ENCODE measurements at places on chromosomes 7 and 10. TPM values are rescaled to one million over a fixed set of nuclear protein-coding genes. Genes with fewer than 3 reads are reported as not detected.

ATRNL1 gene
- total RNA-seq = 5.6 TPM

HMX3 gene
- not detected for total RNA-seq

DNA sequence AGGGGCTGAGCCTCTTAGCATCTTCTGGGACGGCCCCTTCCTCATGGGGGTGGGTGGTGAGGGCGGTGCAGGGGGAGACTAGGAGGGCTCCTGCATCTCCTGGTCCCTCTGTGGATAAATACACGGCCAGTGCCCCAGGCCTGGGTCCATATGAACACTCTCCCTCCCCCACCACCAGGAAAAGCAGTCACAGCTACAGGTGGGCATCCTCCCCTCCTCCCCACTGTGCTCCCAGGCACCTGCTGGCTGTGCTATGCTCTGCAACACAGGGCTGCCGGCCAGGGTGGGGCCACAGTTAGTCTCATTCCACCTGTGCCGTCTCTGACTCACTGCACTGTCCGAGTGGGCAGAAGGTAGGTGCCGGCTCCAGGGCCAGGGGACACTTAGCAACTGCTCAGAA, 87.3 kb upstream of the INSIG1 start:
- no peak for DNase-seq

DNA sequence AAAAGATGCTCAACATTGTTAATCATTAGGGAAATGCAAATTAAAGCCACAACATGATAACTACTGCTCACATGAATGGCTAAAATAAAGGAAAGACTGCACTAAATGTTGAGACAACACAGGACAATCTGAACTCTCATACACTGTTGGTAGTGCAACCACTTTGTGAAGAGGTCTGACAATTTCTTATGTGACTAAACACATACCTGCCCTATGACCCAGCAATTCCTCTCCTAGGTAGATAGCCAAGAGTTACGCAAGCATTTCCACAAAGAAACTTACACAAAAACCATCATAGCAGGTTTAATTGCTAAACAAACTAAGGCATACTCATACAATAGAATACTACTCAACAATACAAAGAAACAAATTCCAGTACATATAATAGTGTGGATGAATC, 41.8 kb upstream of the HERPUD2 start:
- DNase-seq = no peak

- DNase-seq = peak; percentile 84
Observed at GRCh38 chr7:101094791-101095375, 9.6 kb downstream of the TRIM56 start.

- no peak for DNase-seq
Observed at GRCh38 chr7:44486693-44487092, 3.8 kb downstream of the NUDCD3 start.

Measured in myocyte (in vitro differentiated cells).